ENCODE measurements at places on chromosomes 4 and X.

DNA sequence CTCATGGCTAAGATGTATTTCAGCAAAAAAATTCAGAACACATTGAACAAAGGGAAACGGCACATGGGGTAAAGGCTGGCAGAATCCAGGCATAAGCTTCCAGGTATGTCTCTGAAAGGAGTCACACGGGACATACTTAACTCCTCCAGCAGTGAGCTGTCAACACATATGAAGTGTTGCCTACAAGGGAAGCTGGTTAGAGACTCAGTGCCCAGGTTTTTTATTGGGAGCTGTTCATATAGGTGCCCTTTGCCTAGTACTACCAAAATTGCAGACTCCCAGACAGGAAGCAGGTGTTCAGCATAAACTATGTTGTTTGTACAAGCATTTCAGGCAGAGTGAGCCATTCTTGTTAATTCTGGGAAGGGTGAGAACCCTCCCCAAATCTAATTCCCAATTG, 77.4 kb upstream of the PUDP start:
- DNase-seq = no peak

GRCh38 chrX:106862972-106863688, 40.0 kb downstream of the RIPPLY1 start:
- DNase-seq = no peak

DNA sequence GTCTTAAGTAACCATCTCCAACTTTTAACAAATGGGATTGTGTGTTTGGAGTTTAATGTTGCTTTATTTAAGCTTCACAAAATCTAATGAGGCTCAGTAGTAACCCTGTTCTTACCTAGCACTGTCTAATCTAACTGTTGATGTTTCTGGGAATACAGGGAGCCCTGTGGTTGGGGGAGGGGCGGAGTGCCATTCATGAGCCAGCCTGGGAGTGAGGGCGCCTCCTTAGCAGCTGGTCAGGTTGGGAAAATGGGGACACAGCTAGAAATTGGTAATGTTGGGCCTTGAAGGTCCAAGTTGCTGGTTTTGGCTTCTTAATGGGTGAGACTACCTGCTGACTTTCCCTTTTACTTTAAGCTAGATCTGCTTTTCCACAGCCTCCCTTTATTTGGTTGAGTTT, 22.9 kb upstream of the TADA2B start:
- DNase-seq = no peak

DNA sequence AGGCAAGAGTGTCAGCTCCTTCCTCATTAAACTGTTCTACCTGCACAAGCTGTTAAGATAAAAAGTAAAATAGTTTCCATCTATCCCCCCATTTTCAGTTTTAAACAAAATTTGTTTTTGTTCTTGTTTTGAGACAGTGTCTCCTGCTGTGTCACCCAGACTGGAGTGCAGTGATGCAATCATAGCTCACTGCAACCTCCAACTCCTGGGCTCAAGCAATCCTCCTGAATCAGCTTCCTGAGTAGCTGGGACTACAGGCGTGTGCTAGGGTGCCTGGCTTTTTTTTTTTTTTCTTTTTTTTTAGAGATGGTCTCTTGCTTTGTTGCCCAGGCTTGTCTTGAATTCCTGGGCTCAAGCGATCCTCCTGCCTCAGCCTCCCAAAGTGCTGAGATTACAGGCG, 105.4 kb downstream of the HS6ST2 start:
- DNase-seq = no peak

GRCh38 chr4:102554482-102554881, 53.3 kb downstream of the NFKB1 start:
- no peak for DNase-seq

DNA sequence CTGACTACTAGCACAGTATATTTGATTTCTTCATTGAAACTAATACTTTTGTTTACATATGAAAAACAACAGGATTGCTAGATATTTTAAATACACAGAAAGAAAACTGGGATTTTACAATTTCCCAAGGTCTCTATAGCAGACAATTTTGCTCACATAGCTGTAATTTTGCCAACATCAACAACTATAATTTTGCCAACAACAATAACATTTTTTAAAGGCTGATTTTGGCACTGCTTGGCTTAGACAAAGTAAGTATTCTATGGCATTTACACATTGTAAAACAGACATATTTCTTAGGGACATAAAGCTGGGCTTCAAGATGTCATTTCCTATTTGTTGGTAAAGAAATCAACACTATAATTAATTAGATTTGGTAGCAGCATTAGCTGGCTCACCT, 922.1 kb downstream of the RAB28 start:
- no peak for DNase-seq

DNA sequence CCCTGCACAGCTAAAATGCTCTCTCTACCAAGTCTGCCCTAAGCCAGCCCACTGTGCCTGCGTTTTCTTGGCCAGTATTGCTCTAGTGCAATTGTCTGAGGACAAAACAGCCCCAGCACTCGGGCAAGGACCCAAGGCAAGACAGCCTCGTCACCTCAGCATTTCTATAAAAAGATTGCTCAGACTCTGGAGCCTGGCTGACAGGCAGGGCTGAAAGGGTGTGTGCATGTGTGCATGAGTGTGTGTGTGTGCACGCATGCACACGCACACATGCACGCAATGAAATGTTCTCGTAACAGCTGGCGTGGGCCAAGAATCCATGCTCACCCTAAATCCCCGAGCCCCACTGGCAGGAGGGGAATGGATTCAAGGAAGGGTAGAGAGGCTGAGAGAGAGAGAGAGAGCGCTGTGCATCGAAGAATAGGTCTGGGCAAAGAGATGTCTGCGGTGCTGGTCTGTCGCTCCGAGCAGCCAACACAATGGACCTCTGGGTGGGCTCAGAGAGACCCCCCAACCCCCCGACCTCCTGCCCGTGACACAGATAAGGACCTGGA, 579.2 kb downstream of the BCOR start:
- DNase-seq = no peak

- DNase-seq = no peak
These were observed 30.9 kb downstream of the RNF150 start for GRCh38 chr4:141102367-141102766.

DNA sequence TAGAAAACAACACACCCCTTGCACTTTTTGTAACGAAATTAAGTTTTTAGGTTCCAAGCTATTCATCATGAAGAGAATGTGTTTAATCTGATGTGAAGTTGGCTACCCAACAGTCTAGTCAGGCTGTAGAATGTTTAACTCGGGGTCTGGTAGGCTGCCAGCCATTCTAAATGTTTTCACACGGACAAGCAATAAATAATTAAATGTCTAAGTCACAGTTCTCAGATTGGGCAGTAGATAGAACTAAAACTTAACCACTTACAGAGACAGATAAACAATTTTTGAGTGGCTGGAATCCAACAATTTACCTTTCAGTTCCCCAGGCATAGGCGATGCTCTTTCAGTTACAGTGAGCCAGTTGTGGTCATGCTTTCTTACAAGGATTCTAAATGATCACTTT, 66.5 kb downstream of the CHIC2 start:
- no peak for DNase-seq

DNA sequence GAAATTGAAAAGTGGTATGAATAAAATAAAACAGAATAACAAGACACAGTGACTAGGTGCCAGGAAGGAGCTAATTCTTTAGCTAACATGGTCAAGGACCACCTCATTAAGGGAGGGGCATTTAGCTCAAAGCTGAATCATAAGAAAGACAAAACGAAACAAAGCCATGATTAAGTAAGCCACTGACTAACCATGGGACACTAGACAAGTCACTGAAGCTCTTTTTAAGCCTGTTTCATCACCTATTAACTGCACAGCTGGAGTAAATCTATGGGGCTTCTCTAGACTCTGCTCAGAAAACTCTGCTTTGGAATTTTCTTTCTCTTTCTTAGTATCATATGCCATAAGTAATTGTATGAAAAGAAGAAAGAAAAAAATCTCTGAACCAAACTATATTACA, 49.8 kb upstream of the C1QTNF7 start:
- no peak for DNase-seq

GRCh38 chr4:139297001-139297410, 4.3 kb upstream of the NAA15 start:
- DNase-seq = no peak

- no peak for DNase-seq
These were observed 34.2 kb downstream of the TSC22D3 start for GRCh38 chrX:107741404-107741790.

DNA sequence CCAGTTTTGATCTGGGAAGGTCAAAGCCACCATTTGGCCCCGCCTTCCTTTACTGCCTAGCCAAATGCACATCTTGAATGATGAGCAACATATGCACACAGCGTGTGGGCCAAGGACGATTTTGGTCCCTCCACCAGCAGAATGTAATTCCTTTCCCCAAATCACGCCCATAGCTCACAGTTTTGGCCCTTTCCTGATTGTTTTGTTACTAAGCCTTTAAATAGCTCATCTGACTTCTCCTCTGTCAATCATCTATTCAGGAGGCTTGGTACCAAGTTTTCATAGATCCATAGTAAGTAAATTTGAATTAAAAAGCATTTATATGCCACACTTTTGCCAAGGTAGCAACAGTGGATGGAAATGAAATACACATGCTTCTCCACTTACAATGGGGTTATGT, 123.3 kb downstream of the NFKB1 start:
- DNase-seq = no peak

- DNase-seq = no peak
These were observed 640 bp downstream of the BANK1 start for GRCh38 chr4:101791182-101791558.

GRCh38 chr4:141132072-141132708, 1.1 kb downstream of the RNF150 start:
- no peak for DNase-seq

DNA sequence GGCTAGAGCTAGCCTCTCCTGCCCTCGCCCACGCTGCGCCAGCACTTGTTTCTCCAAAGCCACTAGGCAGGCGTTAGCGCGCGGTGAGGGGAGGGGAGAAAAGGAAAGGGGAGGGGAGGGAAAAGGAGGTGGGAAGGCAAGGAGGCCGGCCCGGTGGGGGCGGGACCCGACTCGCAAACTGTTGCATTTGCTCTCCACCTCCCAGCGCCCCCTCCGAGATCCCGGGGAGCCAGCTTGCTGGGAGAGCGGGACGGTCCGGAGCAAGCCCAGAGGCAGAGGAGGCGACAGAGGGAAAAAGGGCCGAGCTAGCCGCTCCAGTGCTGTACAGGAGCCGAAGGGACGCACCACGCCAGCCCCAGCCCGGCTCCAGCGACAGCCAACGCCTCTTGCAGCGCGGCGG, at the start of gene AR:
AR (plus strand) TSS at position 204 of the 400 bp plus-strand sequence. CDS start 1,126 bp downstream, outside the sequence.
- DNase-seq = no peak

DNA sequence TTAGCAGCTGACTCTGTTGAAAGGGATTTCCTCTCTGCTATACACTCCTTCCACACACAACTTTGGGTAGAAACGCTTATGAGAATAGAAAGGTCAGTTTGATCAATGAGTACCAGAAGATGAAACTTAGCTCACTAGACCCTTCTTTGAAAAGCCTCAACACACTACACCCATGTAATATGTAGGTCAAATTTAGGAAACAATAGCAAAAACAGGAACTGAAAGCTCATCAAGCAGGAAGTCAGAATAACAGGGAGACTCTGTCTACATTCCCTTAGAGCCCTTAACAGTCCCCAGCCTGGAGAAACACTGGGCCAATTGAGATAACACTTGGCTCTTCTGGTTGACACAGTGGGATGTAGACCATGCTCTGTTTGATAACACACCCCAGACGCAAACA, 30.7 kb downstream of the SRPX2 start:
- no peak for DNase-seq

DNA sequence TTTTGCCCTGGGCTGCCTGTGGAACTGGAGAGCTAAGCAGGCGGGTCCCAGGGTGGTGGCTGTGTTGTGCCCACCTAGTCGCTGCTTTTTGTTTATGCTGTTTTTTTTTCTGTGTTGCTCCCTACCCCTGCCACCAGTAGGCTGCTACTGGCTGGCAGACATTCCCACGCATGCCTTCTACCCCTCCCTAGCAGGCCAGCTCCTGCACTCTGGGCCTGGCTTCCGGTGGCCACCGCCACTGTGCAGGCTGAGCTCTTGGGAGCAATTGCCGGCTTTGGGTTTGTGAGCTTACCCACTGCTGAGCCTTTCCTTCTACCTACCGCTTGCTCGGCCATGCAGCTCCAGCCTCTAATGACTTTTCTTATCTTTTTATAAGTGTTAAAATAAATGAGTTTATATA, 57.6 kb downstream of the RBM46 start:
- DNase-seq = no peak

- peak; percentile 4 for DNase-seq
These were observed 154.5 kb downstream of the MSN start for GRCh38 chrX:65821721-65822496.

DNA sequence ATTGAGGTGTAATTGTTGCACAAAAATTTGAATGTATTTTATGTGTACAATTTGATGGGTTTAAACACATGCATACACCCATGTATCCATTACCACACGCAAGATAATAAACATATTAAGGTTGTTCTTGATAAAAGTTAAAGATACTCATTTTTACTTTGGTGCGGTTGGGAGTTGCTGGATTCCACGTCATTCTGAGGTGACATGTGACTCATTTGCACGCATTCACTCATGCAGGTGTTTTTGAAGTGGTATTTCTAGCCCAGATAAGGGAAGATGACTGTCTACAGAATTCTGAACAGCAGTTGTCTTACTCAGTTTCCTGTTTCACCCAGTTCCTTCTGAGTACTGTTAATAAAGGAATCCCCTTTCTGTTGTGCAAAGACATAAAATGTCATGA, 142.0 kb downstream of the RTL3 start:
- DNase-seq = no peak

DNA sequence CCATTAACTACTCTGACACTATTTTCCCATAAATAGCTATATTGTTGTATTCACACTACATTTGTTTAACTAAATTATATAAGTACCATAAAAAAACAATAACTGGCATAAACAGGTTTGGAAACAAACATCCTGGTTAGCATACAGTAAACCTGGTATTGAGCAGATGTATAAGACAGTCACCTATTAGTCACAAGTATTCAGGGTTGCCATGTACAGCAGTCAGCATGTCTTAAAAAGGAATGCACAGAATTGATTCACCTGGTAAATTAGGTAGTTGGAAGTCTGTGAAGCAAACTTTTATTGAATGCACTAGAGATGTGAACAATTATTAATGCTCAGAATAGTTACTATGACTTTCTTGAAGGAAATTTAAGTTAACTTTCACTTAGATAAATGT, 137.9 kb downstream of the FAM13A start:
- DNase-seq = no peak

- no peak for DNase-seq
These were observed 440.6 kb upstream of the HS3ST1 start for GRCh38 chr4:11869191-11869870.

GRCh38 chr4:19425146-19425545, 826.6 kb upstream of the SLIT2 start:
- DNase-seq = no peak

GRCh38 chr4:62130637-62131036, 930.5 kb downstream of the ADGRL3 start:
- DNase-seq = no peak

- no peak for DNase-seq
These were observed 77.9 kb downstream of the LUZP4 start for GRCh38 chrX:115367455-115367854.

DNA sequence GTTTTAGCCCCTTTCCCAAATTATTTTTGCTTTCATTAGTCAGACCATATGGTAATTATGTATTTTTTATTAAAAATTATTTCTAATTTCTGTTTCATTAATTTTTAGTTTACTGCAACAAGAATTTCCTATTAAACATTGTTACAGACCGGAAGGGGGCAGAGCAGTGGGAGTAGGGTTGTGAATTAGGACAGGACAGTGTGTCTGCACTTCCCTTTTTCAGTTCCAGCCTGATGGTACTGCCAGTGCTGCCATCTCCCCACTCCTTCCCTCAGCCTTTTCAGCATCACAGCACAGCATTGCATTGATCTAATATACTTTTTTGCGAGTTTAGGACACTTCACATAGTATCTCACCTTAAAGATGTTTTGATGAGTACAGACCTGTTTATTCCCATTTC, 76.5 kb downstream of the STIM2 start:
- no peak for DNase-seq

GRCh38 chr4:13601048-13601447, 26.5 kb downstream of the BOD1L1 start:
- no peak for DNase-seq
